ENCODE measurements at places on chromosomes 7 and 10.

DNA sequence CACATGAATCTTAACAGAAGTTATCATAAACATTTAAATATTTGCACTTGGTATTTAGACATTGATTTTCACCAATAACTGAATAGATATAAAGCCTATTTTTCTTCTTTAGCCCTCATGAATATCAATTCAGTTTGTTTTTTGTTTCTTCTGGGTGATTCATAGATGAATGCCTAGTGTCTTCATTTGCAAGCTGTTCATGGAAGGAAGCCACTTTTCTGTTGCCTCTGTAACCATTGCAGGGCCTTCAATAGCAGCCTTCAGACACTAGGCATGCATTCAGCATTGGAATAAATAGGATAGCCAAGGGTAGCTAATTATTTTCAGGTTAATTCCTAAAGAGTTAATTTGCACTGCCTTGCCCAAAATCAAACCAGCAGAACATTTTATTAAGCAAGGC lies 375.3 kb downstream of the DPP6 start:
- no peak for DNase-seq

DNA sequence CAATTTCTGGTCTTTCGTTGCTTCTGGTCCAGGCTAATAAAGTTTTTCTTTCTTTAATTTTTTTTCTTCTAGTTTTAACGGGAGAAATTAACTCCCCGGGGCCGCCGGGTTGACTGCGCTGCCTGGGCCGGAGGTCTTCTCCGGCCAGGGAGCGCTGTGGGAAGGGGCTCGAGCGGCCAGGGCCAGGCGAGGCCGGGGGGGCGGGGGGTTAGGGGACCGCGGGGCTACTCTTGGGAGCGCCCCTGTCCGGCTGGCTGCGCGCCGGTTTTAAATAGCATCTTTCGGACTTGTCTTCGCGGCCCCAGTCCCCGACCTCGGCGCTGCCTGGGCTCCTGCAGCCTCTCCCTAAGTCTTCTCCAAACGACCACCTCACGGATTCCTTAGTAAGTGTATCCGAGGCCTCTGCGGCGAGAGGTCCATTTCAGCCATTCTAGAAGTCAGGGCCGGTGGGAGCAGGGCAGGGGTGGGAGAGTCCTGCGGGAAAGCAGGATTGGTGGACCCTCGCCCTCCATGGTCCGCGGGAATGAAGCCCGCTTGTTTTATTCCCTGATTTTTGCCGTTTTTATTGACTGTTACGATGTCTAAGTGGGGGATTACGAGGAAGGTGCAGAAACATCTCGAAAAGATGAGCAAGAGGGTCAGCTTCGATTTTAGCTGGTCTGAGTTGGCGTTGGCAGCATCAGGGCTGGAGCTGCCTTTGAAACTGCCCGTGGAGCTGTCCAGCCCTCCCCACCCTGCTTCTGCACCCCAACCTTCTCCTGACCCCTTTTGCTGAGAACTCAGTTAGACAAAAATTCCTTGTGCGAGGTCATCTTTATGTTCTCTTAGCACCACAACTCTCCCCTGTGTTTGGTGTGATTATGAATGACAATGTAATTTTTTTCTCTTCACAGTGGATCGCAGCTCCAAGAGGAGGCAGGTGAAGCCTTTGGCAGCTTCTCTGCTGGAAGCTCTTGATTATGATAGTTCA lies 555 bp downstream of the PHF14 start:
- peak; percentile 6 for DNase-seq

DNA sequence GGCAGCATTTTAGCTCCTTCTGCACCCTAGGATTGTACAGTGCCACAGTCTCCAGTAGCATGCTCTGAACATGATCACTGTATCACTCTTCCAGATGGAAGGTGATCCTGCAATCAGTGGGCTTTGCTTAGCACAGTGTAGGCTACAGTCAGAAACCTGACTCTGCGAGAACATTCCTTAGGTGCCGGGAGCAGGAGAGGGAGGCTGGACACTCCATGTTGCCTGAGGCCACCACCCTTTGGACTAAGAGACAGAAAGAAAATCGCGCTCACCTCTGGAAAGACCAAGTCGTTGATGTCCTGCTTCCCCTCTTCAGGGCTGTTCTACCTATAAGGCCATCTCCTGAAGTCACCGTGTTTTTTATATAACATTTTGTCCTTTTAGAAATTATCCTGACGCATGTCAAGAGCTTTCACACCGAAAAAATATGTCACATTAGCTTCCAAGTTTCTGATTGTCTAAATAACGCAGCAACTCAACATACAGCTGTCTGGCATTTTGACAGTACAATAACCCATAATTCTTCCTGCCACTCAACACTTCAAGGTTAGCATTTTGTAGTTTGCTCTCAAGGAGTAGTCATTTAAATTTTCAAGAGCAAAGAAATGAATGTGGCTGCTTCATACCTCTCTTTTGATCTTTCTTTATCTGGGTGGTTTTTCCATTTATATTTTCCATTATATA lies 563.1 kb downstream of the LRMDA start:
- no peak for DNase-seq

GRCh38 chr7:100983451-100984187 lies 14.3 kb downstream of the MUC12 start:
- DNase-seq, result no peak

- DNase-seq, result no peak
Measured at GRCh38 chr7:47795631-47796030, 152.6 kb downstream of the PKD1L1 start.

GRCh38 chr10:123394382-123394781 lies 240.2 kb downstream of the BUB3 start:
- DNase-seq, result no peak

- DNase-seq, result no peak
Measured at GRCh38 chr7:146804620-146805019, 688.0 kb downstream of the CNTNAP2 start.

DNA sequence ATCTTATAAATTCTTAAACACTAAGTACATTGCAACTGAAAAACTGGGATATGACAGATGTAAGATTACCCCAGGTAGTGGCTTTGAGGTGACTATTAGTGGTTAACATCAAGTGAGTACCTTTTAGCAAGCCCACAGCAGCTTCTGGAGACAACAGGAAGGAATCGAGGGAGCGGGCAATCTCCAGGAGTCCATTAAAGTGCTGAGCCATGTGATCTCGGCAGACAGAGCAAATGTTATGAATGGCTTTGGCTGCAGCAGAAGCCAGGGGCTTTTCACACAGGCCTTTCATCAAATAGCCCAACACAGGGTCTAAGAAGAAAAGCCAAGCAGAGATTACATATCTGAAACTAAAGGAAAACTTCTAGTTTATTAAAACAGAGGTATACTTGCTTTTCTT lies 48.9 kb downstream of the IRF5 start:
- DNase-seq, result no peak

DNA sequence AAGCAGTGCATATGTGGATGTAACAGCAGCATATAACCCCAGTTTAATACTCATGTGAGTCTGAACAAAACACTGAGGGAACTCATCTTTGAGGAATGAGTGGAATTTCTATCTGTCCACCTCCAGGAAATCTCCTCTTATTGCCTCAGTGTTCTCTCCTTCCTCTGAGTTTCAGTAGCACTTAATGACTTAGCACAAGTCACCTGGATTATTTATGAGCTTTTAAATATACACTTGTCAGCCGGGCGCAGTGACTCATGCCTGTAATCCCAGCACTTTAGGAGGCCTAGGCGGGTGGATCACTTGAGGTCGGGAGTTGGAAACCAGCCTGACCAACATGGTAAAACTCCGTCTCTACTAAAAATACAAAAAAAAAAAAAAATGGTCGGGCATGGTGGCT lies 4.3 kb downstream of the LRRC20 start:
- no peak for DNase-seq

GRCh38 chr7:99720800-99721595 lies 14.0 kb downstream of the CYP3A7 start:
- no peak for DNase-seq

Data from activated CD4-positive, alpha-beta T cell treated with anti-CD3 and anti-CD28 coated beads, Interleukin-2, amount 50 U/mL, for 1 hour (primary cell).